ENCODE measurements at places on chromosomes 1 and 21.

GRCh38 chr1:109516872-109517271, 7.3 kb upstream of the AMIGO1 start:
- DNase-seq = no peak

DNA sequence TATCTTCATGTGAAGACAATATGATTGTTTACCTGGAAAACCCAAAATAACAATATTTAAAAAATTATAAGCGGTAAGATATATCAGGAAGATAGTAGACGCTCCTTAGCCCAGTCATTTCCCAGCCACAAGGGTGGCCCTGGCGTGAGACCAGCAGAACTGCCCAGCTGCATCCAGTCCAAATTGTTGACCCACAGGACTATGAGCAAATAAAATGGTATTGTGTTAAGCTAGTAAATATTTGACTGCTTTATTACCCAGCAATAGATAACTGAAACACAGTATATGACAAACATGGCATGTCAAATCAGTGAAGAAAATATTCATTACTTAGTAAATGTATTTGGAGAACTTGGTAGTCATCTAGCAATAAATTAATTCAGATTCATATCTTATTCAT, 294.3 kb upstream of the SPAG17 start:
- DNase-seq = no peak

- no peak for DNase-seq
Observed at GRCh38 chr1:43253876-43254275, 15.9 kb upstream of the TMEM125 start.

GRCh38 chr1:186476264-186477040, 15.5 kb upstream of the PDC start:
- DNase-seq = no peak

GRCh38 chr1:201276891-201277290, 6.4 kb upstream of the PKP1 start:
- DNase-seq = no peak

DNA sequence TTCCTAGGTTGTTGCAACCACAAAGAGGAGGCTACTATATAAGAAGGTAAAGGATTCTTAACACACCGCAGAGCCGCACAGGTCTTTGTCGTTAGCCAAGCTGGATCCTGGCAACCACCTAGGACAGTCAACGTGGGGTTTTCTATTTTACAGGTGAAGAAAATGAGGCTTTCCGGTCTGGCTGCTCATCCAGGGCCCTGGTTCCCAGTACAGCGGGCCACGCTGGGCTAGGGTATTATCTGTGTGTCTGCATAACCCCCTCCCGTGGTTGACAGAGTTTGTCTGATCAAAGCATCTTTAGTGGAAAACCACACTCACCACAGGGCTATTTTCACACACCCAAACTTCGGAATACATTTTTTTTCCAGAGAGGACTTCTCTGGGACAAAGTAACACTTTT, 39.0 kb upstream of the PDE9A start:
- no peak for DNase-seq

GRCh38 chr1:152811050-152811449, 721 bp upstream of the LCE1B start:
- no peak for DNase-seq

- DNase-seq = no peak
Observed at GRCh38 chr1:104874044-104874443, 1124.3 kb downstream of the AMY1C start.

GRCh38 chr1:113940365-113941244, 11.5 kb downstream of the HIPK1 start:
- no peak for DNase-seq

DNA sequence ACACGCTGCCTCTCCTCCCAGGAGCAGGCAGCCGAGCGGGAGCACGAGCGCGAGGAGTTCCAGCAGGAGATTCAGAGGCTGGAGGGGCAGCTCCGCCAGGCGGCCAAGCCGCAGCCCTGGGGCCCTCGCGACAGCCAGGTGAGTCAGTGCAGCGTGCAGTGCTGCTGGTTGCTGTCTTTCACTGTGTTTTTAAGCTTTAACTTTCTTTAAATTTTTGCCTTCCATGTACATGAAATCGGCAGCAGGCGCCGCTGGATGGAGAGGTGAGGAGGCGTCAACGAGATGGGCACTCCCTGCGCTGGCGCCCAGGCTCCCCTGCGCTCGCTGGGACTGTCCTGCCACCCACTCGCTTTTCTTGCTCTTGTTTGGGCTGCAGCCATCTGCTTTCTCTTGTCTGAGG, 60.7 kb upstream of the DIP2A start:
- DNase-seq = no peak

DNA sequence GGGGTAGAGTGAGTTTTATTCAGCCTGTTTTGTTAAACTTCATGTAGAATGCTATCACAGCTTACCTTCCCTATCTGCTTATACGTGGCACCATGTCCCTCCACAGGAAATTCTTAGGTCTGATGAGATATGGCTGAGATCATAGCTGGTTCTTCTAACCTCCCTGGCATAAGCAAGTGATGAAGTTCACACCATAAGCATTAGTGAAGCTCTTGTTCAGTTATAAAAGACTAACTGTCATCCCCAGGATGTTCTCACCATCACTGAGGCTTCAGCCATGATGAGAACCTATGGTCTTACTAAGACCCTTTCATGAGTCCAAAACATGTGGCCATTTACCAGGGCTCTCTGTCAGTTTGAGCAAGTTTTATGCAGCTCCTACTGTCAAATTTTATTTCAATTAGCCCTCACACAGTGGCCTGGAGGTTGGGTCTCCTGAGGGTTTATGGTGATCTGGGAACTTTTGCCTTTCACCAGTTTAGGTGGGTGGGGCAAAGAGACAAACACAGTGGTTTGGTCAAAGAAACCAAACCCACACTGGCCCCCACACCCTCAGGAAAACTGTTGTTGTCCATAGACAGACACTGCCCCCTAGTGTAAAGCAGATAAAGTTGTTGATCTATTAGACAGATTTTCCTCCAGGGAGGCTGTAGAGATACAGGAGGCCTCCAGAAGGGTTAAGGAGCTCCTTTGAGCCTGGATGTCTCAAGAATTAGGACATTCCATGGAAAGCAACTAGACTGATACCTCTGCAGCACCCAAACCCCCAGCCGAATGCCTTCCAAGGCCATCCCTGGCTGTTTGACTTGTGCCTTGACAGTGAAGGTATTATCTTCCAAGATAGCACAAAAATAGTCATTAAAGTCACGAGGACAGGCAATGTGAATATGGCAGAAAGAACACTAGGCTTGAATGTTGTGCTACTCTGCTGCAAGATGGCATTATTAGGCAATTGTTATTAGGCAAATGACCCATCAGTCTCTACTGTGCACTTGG, 5.0 kb downstream of the SLC22A15 start:
- no peak for DNase-seq

- DNase-seq = no peak
Observed at GRCh38 chr1:26771643-26772321, 16.0 kb upstream of the PIGV start.

DNA sequence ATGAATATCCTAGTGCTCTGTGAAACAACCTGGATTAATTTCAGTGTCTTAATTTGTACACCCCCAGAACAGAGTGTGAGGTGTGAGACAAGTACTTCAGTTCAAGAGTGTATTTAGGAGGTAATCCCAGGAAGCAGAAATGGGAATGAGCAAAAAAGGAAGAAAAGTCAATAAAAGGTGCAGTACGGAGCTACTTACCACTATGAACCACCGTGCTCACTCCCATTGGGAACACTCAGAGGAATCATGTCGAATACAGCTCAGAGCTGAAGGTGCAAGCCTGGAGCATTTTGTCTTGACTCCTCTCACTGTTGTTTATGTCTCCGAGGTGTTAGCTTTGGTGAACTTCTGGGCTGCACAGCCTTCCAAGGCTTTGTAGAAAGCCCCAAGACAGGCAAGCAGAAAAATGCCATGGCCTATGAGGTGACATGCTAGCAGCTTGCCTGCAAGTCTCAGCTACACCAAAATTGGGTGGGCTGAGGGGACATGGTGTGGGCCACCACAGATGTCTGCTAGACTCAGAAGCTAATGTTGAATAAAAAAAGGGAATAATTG, 7.4 kb upstream of the SVBP start:
- DNase-seq = no peak

GRCh38 chr1:44895919-44896734, 53.1 kb upstream of the PTCH2 start:
- no peak for DNase-seq

- no peak for DNase-seq
Observed at GRCh38 chr1:25111706-25112105, 120.6 kb downstream of the SYF2 start.

DNA sequence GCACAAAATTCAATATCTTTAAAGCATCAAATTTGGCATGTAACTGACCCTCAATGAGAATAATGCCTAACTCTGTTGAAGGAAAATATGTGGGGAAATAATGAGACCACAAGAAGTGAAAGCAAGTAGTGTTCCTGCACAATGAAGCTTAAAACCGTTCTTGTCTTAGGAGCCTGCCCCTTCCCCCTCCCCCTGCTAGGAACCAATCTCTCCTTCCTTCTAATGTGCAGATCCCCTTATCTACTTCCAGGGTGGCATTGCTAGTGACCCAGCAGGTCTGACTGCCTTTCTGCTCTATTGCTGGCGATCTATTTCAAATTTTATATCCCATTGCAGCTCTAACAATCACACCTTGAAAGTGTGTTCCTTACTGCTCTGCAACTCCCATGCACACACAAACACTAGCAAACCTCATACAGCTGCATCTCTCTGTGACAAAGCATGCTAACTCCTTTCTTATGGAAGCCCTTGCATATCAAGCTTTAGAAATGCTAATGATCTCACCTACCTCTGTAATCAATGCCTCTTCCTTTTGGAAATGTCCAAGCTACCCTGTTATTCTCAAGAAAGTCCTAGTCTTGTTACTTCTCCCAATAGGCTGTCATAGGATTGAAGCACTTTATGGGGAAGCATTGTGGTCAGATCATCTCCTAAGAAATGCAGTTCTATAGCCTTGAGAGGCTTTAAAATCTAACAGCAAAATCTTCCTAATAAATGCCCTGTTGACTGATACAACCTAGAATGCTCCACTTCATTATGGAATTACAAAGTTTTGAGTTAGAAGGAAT, 26.5 kb downstream of the BCL9 start:
- no peak for DNase-seq

DNA sequence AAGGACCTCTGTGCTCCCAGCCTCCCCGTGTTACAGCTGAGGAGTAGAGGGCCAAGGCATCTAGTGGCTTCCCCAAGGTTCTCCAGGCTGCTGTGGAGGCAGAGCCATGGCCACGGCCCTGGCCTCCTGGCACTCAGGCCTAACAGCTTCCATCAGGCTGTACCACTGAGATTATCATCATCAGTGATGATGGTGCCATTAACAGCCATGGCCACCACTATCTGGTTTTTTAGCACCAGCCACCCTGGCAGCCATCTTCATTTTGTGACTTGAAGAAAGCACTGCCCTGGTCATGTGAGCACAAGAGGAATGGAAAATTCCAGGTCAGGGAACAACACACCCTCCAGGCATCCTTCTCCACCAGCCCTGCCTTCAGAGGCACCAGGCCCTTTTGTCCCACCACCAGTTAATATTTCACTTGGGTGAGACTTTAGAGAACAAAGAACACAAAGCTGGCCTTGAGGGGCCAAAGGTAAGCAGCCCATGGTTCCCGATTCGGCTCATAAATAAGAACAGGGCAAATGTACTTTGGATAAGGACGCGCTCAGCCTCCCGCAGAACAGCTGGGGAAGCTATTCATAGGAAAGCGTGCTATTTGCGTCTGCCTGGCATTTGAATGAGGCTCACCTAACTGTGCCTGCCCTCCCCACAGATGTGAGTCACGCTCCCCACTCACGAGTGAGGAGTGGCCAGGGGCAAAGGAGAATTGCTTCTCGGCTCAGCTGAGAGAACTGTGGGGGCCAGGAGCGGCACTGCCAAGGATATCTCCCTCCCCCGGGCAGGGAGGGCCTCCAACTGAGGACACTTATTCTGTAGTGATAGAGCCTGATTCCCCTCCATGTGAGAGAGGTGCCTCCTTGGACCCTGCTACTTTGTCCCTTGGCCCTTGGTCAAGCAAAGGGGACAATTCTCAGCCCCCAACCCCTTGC, 95.6 kb downstream of the CD58 start:
- no peak for DNase-seq

DNA sequence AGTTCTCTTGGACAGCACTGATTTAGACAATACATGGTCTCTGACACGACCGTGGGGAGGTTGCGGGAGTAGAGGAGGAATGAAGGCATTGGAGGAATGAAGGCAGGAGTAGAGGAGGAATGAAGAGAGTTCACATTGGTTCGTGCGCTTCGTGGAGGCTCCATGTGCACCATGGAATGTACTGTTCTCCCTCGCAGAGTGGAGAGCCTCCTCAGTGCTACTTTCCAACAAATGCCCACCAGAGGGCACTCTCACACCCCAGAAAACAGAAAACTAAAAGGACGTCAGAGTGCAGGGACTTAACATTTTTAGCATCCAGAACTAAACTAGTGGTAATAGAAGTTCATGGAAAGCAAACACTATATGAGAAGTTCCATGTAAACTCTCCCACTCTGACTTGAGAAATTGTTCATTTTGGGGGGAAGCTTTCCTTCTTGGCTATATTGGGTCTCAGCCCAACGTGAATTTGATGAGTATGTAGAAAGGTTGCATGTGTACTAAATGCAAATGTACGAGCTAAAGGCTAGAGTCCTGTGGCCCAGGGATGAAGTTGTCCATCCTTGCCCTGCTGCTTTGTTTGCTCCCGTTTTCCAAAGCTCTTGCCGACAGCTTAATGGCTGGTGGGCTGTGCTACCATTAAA, 211.6 kb downstream of the LMX1A start:
- no peak for DNase-seq

DNA sequence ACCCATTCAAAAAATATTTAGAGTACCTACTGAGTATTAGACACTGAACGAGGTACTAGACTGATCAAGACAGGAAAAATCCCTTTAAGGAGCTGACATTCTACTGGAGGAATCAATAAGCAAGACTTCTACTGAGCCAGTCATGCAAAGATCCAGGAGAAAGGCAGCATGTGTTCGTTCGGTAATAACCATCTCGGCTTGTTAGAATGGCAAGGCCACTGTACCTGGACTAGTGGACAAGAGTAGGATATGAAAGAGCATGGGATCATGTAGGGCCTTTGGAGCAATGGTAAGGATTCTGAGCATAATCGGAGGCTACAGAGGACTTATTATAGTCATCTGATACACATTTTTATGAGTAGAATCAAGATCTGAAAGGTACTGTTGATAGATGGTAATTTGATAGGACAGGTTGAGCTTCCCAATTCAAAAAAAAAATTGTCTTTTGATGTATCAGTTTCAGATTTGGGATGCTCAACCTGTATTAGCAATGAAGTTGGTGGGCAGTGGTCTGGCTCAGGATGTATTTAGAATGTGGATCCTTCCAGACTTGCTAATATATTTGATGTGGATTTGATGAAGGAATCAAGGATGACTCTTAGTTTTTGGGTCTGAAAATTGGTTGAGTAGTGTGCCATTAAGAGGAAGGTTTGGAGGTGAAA, 2.3 kb downstream of the COX20 start:
- no peak for DNase-seq

- DNase-seq = no peak
Observed at GRCh38 chr1:29239142-29239541, 2.8 kb downstream of the PTPRU start.

DNA sequence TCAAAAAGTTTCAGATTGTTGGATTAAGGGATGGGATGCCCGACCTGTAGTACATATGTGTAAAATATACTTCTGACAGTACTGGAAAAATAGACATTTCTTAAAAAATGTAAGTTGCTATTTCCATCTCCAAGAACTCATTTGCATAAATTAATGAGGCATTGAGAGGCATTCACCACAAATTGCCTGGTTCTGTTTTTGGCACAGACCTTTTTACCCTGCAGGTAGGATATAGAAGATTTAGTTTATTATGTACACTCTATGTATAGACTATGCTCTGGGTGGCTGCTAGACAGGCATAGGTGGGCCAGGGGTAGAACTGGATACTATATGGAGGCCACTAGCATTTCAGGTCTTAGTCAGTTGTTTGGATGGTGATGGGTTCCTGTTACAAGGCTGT, 8.0 kb downstream of the CCDC17 start:
- no peak for DNase-seq
